ENCODE measurements at places on chromosomes 11 and 22.

DNA sequence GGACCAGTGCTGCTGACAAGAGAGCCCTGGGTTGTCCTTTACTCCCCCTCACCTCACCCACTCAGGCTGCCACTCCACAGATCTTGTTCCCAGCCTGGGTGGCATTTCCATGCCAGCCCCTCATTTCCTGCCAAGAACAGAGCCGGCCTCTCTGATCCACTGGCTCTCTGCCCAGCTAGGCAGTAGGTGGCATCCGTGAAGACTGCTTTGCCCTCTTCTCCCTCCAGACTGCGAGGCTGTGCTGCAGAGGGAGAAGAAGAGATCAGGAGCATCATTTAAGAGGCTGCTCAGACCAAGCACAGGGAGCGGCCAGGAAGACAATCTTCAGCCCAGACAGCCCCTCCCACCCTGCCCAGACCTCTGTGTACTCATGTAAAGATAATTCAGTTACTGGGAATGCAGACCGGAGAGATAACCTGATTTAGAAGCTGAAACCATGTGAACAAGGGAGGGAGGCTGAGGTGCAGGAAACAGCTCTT is 126.9 kb upstream of the NCAM1 start:
- H3K4me1 ChIP-seq: peaks cover 23% of the 10 kb centered on the region
- no peaks in the 10 kb centered on the region for H3K36me3 ChIP-seq
- peak overlapping the region; percentile 38 for H3K4me3 ChIP-seq
- H3K27ac ChIP-seq: no peak overlapping the region
- no peaks in the 10 kb centered on the region for H3K27me3 ChIP-seq

DNA sequence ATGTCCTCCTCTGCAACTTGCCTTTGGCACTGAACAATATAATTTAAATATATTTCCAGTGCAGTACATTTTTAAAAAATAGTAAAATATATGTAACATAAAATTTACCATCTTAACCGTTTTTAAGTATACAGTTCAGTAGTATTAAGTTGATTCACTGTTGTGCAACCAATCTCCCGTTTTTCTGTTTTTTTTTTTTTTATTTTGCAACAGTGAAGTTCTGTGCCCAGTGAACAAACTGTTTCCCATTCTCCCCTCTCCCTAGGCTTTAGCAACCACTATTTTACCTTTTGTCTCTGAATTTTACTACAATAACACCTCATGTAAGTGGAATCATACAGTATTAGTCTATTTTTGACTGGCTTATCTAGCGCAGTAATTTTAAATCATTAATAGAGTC is 13.8 kb downstream of the PRRG4 start:
- no peak overlapping the region for H3K27ac ChIP-seq
- H3K4me1 ChIP-seq: no peaks in the 10 kb centered on the region
- peaks cover 2% of the 10 kb centered on the region for H3K27me3 ChIP-seq
- no peaks in the 10 kb centered on the region for H3K36me3 ChIP-seq
- DNase-seq: no peak

DNA sequence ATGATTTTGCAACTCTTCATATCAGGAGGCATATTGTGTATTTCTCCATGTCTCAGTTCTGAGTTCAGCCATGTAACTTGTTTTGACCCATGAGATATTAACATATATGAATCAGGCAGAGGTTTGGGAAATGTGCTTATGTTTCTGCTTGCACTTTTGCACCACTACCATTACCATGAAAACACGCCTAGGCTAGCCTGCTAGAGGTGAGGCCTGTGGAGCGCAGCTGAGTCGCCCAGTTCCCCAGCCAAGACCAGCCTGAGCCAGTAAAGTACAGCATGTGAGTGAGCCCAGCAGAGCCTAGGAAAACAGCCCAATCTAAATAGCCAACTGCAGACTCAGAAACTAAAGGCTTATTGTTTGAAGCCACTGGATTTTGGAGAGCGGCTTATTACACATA is 18.4 kb upstream of the MYOD1 start:
- H3K4me1 ChIP-seq: no peaks in the 10 kb centered on the region
- H3K4me3 ChIP-seq: no peak overlapping the region
- no peak overlapping the region for H3K27ac ChIP-seq
- H3K27me3 ChIP-seq: peaks cover 17% of the 10 kb centered on the region

DNA sequence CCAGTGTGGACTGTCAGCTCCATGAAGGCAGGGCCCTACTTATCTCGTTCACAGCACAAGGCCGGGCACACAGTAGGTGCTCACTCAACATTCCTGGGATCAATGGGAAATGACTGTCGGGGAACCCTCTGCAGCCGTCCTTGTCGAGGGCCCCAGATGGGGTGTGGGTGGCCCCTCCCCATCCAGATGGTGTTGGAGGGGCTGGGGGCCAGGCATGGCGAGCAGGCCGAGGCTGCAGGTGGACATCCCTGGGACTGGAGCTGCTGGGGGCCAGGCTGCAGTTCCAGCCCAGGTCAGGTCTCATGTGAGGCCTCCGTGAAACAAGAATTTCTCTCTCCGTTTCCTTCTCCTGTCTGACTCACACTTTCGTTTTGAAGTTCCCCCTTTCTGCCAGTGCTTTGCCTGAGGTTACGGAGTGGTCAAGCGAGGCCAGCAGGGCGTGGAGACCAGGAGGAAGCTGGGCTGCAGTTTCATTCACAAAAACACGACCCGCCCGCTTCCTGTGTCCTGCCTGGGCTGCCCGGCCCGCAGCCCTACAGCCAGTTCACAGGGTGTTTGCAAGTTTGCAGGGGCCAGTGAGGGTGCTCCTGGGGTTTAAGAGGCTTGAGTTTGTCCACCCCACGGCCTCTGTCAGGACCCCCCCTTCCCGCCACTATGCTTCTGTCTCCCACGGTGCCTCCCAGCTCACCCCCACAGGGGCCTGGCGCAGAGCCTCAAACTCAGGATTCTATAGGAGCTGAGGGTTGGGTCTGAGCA is 4.5 kb downstream of the MYEOV start:
- peaks cover 17% of the 10 kb centered on the region for H3K27me3 ChIP-seq
- no peak overlapping the region for H3K27ac ChIP-seq
- no peak for DNase-seq
- H3K36me3 ChIP-seq: peaks cover 7% of the 10 kb centered on the region

DNA sequence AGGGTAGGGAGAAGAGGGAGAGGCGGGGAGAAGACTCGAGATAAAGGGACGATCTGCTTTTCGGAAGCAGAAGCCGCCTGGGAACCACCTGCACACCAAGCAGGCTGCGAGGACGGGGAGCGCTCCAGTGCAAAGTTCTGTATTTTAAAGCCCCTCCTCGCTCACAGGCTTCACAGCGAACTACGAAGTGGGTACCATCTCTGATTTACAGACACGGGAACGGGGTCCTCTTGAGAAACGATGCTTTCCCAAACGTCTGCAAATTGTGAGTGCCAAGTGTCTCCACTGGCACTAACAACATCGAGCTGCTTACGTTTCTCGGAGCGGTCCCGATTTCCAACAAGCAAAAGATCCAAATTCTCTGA is 700 bp upstream of the STX3 start:
- H3K27ac ChIP-seq: peak overlapping the region; percentile 92
- DNase-seq: no peak
- H3K36me3 ChIP-seq: no peaks in the 10 kb centered on the region
- H3K27me3 ChIP-seq: peaks cover 15% of the 10 kb centered on the region
- peak overlapping the region; percentile 100 for H3K4me3 ChIP-seq

DNA sequence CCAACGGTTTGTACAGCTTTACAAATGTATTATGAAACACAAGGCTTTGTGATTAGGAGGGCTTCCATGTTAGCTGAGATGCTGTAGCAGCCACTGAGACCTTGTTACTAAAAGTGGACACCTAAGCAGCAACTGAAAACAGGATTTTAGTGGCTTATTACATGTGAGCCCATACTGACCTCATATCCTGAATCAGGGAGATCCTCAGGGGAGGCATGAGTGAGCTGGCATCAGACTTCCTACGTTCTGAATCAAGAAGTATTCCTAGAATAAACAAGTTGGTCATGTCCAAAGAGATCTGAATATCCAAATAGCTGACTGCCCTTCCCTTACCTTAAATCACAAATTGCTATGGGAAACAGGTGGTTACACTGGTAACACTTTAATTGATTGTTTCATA is 59.1 kb upstream of the SCUBE2 start:
- H3K4me1 ChIP-seq: no peaks in the 10 kb centered on the region
- DNase-seq: no peak
- no peak overlapping the region for H3K4me3 ChIP-seq
- no peaks in the 10 kb centered on the region for H3K27me3 ChIP-seq

DNA sequence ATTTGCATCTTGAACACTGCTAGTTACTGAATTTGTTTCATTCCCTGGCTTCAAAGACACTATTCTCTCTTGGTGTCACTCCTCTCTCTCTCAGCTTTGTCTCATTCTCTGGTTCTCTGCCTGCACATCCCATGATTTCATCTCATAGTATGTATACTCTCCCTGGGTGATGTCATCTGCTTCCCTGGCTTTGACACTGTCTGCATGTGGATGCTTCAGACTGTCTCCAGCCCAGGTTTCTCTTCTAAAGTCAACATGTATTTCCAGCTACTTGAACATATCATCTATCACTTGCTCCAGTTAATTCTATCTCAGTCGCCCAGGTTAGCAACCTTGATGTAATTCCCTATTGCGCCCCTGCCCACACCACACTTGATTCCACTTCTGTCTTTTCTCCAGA is 9.3 kb upstream of the ACAT1 start:
- no peak overlapping the region for H3K27ac ChIP-seq
- DNase-seq: no peak
- peaks cover 2% of the 10 kb centered on the region for H3K27me3 ChIP-seq
- H3K36me3 ChIP-seq: no peaks in the 10 kb centered on the region
- H3K4me1 ChIP-seq: no peaks in the 10 kb centered on the region
- no peak overlapping the region for H3K4me3 ChIP-seq

DNA sequence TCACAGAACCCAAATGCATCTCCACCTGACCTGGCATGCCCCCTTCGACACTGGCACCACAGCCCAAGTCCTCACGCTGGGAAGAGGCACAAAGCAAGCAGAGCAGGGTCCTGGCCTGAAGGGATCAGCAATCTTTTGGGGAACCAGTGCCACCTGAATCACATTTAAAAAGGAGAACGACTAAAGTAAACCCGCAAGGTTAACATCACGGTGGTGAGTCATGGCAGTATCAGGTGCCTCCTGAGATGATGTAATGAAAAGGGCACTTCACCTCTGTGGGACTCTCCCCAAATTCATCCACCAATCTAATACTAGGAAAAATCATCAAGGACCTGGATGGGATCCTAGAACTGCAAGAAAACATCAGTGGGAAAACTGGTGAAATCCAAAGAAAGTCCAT is 44.9 kb downstream of the PACSIN2 start:
- H3K4me3 ChIP-seq: no peak overlapping the region
- H3K27me3 ChIP-seq: peaks cover 4% of the 10 kb centered on the region
- DNase-seq: no peak
- no peak overlapping the region for H3K27ac ChIP-seq

- H3K4me1 ChIP-seq: peaks cover 22% of the 10 kb centered on the region
- peak overlapping the region; percentile 82 for H3K4me3 ChIP-seq
- H3K27ac ChIP-seq: peak overlapping the region; percentile 91
- H3K27me3 ChIP-seq: peaks cover 7% of the 10 kb centered on the region
- DNase-seq: no peak
- no peaks in the 10 kb centered on the region for H3K36me3 ChIP-seq
Observed at GRCh38 chr22:38317995-38318715, 922 bp upstream of the CSNK1E start.

DNA sequence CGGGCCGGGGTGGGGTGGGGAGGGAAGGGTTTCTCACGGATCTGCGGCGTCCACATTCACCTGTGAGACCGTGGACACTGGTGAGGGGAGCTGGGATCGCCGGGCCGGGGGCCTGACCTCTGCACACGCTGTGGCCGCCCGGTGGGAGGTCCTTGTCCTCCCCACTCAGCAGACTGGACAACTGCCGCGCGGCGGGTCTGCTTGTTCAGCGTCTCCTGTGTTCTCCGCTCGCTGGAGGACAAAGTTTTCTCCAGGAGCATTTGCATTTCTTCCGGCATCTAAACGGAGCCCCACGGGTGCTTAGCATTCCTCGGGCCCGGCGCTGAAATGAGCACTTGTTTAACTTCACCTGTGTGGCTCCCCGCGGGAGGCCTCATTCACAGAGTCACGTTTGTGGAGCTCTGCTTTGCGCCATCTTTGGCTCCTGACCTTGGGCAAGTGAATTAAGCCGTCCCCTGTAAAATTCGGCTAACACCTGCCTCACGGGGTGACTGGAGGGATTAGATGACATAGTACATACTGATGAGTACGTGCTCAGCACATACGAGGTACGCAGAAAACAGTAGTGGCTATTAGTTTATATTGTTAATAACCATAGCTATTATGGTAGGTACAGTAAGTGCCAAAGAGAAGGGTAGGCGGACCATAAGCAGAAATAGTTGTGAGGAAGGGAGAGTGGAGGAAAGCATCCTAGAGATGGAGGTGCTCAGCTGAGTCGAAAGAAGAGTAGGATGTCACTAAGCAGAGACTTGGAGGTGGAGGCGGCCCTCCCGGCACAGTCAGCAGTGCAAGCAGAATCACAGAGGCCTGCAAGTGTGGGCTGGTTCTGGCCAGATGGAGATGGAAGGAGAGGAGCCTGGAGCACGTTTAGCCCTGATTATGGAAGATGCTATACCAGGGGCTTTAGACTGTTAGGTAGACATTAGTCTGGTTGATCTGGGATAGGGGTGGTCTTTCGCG is 885 bp downstream of the TRMU start:
- no peaks in the 10 kb centered on the region for H3K36me3 ChIP-seq
- H3K4me3 ChIP-seq: peak overlapping the region; percentile 98
- peaks cover 17% of the 10 kb centered on the region for H3K4me1 ChIP-seq
- peaks cover 13% of the 10 kb centered on the region for H3K27me3 ChIP-seq
- H3K27ac ChIP-seq: peak overlapping the region; percentile 86

DNA sequence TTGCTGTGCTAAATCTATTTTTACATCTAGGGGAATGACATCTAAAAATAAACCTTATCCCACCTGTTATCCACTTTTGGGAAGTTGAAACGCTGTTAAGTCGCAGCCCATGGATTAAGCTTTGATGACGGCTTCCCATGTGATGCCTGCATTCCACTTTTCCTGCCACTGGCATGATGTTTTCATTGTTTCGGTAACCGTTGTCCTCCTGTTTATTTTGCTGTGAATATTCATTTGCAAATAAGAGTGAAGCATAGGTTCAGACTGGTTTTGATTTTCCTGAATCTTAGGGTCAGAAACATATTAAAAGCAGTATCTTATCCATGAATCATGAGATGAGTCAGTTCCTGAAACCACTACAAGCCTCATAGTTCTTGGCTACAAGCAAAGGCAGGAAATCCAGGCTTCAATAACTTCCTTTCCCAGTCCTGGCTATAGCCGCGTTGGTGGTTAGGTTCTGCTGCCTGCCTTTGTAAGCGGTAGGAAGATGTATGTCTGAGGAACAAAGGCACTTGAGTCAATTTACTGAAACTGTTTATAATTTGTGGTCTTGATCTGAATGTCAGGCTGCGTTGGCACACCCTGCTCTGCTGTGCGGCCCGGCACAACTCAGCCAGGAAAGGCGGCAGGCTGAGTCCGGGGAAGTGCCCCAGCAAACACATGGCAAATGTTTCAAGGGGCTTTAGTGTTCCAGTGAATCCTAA is 19.4 kb downstream of the TEAD1 start:
- H3K27ac ChIP-seq: peak overlapping the region; percentile 11
- no peak overlapping the region for H3K4me3 ChIP-seq

GRCh38 chr11:126791446-126791845 is 209.1 kb downstream of the KIRREL3 start:
- no peak overlapping the region for H3K27ac ChIP-seq
- no peaks in the 10 kb centered on the region for H3K36me3 ChIP-seq
- no peak for DNase-seq
- H3K27me3 ChIP-seq: peaks cover 9% of the 10 kb centered on the region
- no peak overlapping the region for H3K4me3 ChIP-seq
